ENCODE measurements at places on chromosomes 7 and 10.

GRCh38 chr10:132120734-132121510 lies 55.2 kb downstream of the JAKMIP3 start:
- ATAC-seq, result no peak

GRCh38 chr10:120755771-120756170 lies 95.4 kb upstream of the WDR11 start:
- ATAC-seq, result no peak

GRCh38 chr7:1693991-1694524 lies 24.0 kb downstream of the ELFN1 start:
- ATAC-seq, result peak; percentile 91

DNA sequence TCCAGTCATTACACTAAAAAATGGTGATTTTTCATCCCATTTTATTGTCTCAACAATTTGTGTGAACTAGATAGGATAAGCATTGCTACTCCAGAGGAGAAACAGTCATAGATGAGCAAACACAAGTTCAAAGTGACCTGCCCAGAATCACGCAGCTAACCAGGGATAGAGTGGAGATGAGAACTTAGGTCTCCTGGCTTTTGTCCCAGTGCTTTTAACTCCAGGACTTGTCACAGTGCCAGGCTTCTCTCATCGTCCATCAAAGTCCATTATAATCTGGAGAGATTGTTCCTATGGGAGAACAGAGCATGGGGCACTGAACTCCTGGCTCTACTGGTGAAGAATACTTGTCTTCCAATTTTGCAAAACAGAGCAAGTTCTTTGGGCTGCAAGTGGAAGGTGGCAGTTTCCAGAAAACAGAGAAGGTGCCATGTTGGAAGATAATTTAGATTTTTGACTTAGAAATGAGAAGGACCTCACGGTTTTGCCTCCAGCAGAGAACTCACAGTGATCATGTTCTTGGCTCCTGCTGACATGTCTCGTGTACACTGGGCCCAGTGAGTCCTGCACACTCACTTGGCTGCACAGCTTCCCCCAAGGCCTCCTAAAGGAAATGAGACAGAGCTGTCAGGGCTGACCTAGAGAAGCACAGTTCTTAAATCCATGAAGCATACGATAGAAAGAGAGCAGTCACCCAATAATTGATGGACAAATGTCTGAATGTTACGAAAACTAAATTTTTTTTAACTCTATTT lies 322.9 kb upstream of the NRP1 start:
- ATAC-seq, result no peak

DNA sequence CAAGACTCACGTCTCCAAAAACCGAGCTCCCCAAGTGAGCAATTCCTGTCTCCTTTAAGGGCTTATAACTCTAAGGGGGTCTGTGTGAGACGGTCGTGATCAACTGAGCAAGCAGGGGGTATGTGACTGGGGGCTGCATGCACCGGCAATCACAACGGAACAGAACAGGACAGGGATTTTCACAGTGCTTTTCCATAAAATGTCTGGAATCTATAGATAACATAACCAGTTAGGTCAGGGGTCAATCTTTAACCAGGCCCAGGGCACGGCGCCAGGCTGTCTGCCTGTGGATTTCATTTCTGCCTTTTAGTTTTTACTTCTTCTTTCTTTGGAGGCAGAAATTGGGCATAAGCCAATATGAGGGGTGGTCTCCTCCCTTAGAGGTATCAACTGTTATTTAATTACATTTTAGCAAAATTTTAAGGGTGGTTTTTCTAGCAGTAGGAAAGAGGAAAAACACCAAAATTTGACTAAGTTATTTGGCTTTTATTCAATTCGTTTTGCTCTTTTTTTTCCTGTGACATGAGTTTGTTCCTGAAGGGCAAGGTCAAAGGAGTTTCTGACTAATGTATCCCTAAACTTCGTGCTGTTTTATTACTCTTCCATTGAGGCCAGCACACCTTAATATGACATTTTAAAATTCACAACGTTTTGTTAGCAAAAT lies 121.4 kb upstream of the SEC61G start:
- no peak for ATAC-seq

DNA sequence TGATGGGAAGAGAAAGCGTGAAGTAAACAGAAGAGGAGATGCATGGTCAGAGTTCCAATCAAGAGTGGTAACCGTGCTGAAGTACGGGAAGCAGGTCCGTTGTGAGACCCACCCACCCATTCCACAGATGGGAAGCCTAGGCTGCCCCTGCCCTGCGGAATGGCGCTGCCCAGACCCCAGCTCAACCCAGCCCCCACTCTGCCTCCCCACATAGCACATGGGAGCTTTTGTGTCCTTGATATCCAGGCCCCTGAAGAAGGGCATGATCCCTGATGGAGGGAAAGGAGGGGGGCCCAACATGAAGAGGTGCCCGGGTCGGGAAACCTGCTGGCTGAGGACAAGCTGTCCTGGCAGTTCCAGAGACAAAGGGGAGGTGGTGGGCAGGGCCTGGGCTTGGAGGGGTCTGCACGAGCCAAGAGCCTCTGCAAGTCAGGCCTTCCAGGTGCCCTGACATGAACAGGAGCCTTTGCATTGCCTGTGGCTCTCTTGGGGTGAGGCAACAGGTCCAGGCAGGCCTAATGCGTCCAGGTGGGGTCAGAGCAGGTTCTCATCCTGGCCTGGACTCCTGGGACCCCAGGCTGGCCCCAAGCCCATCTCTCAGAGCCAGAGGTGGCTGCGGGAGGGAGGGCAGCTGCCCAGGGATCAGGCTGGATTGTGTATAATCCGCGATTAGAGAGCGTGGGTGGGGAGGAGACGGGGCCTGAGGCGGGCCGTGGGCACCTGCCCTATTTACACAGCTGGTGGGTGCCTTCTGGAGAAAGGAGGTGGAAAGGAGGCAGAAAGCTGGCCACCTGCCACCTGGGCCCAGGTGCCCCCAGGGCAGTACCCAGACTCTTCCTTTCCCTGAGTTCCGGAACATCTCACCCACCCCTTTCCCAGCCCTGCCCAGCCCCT lies 23.5 kb downstream of the YKT6 start:
- ATAC-seq, result no peak

DNA sequence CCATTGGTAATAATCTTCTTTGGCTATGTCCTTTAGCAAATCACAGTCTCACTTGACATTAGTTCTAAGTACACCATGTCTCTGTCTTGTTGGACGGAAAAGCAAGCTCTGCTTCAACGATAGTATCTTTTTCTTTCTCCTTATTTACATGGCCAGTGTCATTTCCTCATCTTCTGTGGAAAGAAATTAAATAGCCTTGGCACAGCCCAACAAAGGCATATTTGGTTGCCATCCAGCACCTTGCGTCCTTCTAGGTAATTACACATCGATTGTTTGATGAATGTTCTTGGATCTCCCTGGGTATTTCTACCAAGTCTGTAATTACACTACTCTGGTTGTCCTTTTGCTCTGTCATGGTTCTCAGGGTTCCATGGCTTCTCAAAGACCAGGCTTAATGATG lies 183.1 kb downstream of the CHN2 start:
- no peak for ATAC-seq

DNA sequence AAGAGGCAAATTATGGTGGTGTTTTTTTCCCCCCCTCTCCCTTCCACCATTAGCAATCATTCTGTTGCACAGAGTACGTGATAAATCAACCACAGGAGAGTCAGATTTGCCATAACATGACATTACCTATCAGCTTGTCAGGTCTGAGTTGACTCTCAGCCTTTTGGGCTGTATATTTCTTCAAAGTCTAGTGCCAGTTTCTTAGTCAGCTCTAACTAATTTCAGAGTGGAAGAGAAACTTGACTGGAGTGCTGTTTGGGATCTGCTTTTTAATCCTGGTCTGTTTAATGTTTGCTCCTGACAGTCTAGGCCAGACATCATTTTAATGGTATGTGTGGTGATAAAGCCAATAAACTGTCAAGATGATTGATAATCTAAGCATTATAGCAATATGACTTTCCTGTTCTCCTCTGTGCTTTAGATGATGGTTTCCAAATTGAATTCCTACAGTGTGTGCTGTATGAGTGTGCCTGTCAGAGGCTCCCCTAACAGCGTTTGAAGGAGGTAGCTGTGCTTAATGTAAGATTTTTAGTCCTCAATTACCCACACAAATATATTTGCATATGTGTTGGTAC lies 76.9 kb downstream of the LRMDA start:
- ATAC-seq, result peak; percentile 75

- ATAC-seq, result no peak
These were observed 574.4 kb downstream of the TNS3 start for GRCh38 chr7:47007471-47007870.

DNA sequence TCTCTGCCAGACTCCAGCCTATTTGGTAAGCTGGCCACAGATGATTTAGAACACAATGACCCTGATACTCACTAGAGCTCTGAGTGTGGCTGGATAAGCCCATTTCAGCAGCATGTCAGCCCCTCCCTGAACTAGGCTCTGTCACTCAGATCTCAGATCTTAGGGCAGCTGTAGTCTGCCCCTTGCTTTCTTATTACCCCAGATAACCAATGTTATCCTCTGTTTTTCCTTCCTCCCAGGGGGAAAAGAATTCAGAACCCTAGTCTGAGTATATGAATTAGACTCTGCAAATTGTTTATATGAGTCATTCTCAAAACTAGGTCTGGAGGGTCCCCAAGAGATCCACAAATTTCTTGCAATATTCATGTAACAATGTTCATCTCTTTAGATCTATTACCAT lies 286.2 kb downstream of the KCNMA1 start:
- ATAC-seq, result no peak

DNA sequence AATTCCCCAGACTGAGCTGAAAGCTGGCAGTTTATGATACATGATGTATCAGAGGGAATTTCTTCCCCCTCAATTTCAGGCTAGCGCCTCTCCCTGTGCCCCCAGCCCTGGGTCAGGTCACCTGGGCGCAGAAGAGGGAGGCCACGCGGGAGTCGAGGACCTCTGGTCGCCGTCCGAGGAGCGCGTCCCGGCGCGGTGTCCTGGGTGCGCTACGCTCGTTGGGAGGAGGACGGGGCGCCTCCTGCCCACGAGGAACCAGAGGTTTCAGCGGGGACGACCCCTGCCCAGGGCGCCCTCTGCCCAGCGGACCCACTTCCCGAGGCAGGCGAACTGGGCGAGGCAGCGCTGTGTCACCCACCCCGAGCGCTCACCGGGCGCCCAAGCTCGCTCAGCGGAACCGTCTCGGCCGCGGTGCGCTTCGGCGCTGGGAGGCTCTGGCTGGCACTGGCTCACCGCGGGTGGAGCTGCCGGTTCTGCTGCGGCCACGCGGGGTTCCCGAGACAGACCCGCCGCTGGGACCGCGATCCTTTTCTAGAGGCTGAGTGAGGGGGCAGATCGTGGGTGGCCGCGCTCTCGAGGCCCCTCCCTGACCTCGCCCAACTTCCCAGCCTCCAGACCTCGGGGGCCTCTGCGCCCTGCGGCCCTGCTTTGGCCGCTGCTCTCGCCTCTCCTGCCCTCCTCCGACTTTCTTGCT lies at the start of gene FAM237B:
Gene FAM237B (minus strand): TSS at position 504 of the 694 bp plus-strand sequence. CDS start 1,556 bp downstream, outside the sequence.
- ATAC-seq, result peak; percentile 68

DNA sequence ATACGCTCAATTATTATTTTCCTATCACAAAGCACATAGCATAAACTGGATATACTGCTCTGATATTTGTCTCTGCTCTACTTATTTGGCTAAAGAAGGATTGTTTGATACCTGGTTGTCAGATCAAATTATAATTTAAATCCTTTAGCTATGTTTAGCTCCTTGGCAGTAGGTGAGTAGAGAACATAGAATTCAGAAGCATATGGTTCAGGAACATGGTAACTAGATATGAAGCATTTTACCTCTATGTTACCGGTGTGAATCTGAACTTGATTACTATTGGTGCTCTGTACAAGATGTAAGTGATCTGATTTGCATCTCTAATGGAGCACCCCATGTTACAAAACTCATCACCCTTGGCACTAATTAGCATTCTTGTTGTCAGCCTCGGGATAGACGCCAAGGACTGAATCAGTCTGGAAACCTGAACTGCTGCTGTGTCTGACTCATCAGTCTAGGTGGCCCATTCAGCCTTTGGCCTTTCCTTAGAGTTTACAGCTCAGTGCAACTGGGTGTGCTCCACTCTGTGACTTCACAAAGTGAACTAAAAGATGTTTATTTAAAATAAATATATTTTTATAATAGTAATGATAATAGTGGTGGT lies 12.3 kb upstream of the MYPN start:
- peak; percentile 88 for ATAC-seq

GRCh38 chr7:40937879-40938278 lies 765.0 kb downstream of the INHBA start:
- no peak for ATAC-seq

GRCh38 chr7:87148332-87148955 lies 3.8 kb upstream of the DMTF1 start:
- ATAC-seq, result no peak

- ATAC-seq, result no peak
These were observed 179.3 kb upstream of the FZD8 start for GRCh38 chr10:35821339-35821911.

- ATAC-seq, result no peak
These were observed 26.8 kb upstream of the TRUB1 start for GRCh38 chr10:114911052-114911711.

- ATAC-seq, result peak; percentile 25
These were observed 513 bp downstream of the HOXA7 start for GRCh38 chr7:27155816-27156507.

GRCh38 chr7:157908006-157908782 lies 571.4 kb downstream of the DNAJB6 start:
- ATAC-seq, result peak; percentile 83

- peak; percentile 96 for ATAC-seq
These were observed 75.3 kb downstream of the ZNF92 start for GRCh38 chr7:65448816-65449504.

DNA sequence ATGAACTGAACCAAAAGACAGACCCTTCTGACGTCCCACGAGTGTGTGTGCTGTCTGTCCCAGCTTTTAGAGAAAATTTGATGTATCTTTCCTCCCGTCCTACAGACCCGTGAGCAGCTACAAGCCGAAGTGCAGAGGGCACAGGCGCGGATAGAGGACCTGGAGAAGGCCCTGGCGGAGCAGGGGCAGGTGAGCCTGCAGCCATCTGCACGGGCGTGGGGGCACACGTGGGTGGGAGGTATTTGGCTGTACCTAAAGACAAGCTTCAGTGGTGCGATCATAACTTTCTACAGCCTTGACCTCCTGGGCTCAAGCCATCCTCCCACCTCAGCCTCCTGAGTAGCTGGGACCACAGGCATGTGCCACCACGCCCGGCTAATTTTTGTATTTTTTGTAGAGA lies 41.7 kb upstream of the DPYSL4 start:
- no peak for ATAC-seq

DNA sequence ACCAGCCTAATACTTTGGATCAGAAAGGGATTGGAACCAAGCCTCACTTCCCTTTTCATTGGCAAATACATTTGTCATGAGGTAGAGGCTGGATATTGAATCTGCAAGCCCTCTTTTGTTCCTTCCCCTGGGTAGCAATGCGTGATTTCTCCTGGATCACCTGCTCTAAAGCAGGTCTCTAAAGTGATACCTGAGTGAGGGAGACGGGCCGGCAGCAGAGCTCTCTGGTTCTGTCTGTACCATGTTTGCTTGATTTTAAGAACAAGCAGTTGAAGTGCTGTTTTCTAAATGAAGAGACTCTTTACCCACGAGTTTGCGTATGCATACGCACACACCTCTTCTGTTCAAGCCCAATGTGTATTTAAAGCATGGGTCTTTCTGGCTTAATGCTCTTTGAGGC lies 41.1 kb downstream of the GARS1 start:
- ATAC-seq, result no peak

- peak; percentile 73 for ATAC-seq
These were observed 17.1 kb upstream of the AMZ1 start for GRCh38 chr7:2670720-2671391.

All from motor neuron (in vitro differentiated cells).